SJSA1 (cell line): ENCODE measurements at places on chromosomes 2 and 18. TPM values are rescaled to one million over a fixed set of nuclear protein-coding genes. Genes with fewer than 3 reads are reported as not detected.
A peak's percentile ranks its signal among the peaks of the same experiment; 100 is the strongest.

- no peak for DNase-seq
Measured at GRCh38 chr2:131584380-131584779, 56.7 kb downstream of the CCDC74A start.

DNA sequence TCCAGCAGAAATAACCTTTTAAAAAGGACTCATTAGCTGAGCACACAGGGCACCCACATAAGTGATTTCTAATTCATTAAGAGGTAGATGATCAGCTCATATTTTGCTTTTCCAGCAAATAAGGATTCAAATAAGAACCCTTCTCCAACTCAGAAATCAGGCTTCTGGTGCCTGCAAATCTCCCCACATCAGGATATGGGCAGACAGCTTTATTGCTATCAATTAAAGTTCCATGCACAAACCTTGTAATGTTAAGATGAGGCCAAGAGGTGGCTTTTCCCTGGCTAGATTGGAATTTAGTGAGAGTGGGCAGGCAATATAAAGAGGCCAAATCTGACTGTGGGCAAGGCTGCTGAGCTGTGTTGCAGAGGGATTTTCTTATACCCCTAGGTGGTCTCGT is 193.6 kb downstream of the SH3RF3 start:
- peak; percentile 21 for DNase-seq

DNA sequence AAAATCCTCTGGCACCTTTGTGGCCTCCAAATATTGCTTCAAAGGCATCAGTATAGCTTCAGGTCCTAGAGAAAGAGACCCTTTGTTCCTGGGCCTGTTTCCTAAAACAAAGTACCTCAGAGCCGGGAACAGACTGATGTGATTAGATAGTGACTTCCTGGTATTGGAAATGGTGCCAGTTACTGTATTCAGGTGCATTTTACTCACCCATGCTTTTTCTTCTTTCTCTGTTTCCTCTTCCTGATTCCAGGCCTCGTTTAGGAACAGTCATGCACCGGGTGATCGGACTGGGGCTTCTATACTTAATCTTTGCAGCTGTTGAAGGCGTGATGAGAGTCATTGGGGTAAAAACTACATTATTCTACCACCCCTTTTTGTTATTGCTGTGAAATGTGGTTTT is 34.3 kb downstream of the TMEM87B start:
- no peak for DNase-seq

- DNase-seq = no peak
Measured at GRCh38 chr18:21499997-21500396, 100.5 kb downstream of the ESCO1 start.

DNA sequence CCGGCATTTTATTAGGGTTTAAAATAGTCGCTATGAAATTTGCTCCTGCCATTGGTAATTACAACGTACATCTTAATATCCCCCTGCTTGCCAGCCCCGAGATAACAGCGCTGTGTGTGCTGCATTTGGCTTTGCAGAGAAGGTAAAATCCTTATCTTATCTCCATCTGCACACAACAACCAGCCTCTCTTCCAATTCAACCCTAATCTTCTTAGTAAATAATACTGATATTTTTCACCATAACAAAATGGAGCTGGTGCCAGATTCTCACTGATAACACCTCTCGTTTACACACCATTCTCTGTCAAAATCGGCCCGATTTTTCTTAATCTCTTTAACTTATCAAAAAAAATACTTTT is 61.4 kb upstream of the SIX3 start:
- no peak for DNase-seq

GRCh38 chr18:31954349-31954748 is 11.4 kb upstream of the TRAPPC8 start:
- DNase-seq = no peak

DNA sequence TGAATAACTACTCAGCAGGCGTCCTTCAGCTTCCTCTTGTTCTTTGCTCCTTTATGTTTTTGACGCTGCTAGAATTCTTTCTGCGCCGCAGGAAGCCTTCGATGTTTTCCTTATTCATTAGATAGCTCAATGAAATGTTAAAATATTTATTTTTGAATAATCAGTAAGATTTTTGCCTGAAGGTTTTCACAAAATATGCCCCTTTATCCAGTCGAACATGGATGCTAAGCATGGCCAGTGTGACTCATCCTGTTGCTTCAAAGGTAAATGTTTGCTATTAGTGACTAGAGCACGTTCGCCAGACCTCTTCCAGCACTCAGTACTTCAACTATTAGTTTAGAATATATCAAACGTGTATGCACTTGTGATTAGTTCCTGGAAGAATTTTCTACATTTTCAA is 7.6 kb upstream of the MEIS1 start:
- no peak for DNase-seq

DNA sequence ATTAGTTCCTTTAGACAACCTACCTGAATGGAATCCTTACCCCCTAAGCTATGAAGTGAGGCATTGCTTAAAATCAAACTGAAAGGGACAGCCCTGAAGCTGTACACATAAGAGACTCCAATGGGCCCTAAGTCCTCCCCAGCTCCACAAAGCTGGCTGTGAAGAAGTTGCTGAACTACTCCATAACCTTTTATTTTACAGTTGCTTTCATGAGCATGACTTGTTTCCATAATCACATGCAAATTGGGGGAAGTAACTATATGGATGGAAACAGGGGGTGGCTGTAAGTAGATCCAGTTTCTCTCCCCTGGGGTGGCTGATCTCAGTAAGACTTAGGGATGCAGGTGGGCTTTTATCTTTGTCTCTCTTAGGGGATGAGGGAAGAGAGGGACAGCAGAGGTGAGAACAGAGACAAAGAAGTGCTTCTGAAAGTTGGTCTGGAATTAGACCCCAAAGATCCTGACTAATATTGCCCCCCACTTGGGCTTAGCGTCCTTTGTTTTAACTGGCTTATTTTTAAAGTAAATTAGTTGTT is 5.5 kb downstream of the FZD5 start:
- no peak for DNase-seq

- DNase-seq = no peak
Measured at GRCh38 chr2:76491503-76491902, 780.8 kb upstream of the GCFC2 start.

GRCh38 chr2:7930800-7931635 is 750.8 kb upstream of the ID2 start:
- DNase-seq = no peak

DNA sequence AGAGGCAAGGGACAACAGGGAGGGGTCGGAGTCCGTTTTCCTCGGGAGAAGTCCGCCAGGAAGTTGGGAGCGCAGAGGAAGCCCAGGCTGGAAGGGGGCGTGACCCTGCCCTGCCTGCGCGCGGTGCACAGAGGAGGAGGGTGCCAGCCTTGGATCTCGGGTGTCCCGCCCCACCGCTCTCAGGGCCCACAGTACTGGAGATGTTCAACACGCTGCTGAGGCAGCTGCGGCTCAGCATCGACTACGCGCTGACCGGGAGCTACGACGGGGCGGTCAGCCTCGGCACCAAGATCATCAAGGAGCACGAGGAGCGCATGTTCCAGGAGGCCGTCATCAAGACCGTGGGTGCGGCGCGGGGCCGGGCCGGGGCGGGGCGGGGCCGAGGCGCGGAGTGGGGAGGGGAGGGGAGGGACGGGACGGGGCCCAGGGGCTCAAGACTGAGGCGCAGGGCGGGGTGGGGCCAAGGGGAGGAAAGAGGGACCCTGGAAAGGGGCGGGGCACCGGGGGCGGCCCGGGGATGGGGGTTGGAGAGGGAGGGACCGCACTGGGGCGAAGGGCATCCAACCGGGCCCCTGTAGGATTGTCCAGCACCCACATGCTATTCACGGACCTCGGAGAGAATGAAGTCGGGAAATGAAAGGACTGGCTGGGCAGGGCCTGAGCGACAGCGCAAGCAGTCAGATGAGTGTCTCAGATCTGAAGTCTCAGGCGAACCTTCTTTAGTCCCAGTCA is 36.6 kb downstream of the POMC start:
- DNase-seq = no peak

DNA sequence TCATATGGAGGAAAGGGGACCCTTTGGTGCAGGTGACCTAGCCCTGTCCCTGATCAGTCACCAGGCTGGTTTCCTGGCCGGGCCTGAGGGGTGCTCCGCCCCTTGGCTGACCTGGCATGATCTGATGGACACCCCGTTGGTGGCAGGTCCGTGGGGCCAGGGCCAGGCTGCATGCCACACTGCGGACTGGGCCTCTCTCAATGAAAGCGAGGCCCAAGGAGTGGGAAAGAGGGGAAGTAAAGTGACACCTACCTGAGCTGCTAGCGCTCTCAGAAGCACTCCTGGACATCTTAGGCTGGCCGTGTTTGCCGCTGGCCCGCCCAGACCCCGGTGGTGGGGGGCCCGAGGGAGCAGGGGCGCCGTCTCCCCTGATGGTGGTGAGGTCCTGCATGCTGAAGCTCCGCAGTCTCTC is 33.1 kb downstream of the MRPL35 start:
- no peak for DNase-seq

DNA sequence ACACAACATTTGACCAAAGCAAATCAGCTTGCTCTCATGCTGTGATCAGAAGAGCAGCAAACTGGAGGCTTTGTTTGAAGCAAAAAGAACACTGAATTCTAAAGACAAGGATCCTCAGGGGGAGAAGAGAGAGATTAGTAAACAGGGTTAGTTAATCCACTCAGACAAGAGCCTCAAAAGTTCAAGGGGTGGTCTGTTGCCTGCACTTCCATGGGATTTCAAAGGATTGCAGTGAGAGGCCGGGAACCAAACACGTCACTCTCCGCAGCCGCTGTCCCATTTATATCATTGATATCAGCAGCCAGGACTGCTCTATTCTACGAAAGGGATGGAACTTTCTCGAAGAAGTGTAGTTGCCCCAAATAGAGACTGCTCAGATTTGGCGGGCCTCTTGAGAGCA is 97.8 kb upstream of the SP3 start:
- DNase-seq = no peak

DNA sequence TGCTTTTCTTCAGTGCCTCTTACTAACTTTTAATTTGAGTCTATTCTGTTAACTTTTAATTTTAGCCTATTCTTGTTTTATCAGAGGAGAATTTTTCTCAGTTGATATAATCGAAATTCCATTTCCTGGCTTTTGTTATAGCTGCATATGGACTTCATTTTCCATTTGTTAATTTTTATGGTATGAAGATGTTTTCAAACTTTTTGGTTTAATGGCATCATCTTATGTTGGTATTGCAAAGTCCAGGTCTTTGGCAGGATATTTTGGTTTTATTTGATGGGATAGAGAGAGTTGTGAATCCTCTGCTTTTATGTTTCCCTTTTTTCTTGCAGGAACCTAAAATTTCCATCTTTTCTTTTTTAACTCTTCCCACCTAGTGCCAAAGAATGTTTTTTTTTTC is 70.9 kb upstream of the RAPGEF4 start:
- no peak for DNase-seq

The FOXD4L1 gene
- not detected in 2 replicates for total RNA-seq

The IRS1 gene
- 11.3 and 19.2 TPM in 2 replicates for total RNA-seq

The OXER1 gene
- total RNA-seq = not detected in 2 replicates

The COL3A1 gene
- total RNA-seq = 1,297 and 1,854 TPM in 2 replicates

The FAM228A gene
- not detected in 2 replicates for total RNA-seq

The REG1B gene
- total RNA-seq = not detected in 2 replicates

The DSG3 gene
- not detected in 2 replicates for total RNA-seq

The MOGAT1 gene
- not detected in 2 replicates for total RNA-seq

The UBE2F gene
- 63.0 and 100 TPM in 2 replicates for total RNA-seq

The TSGA10 gene
- 0.63 and 2.2 TPM in 2 replicates for total RNA-seq
